Renal cortical epithelial cell (primary cell): ENCODE measurements at places on chromosomes 11 and 22. TPM values are rescaled to one million over a fixed set of nuclear protein-coding genes. Genes with fewer than 3 reads are reported as not detected.
A peak's percentile ranks its signal among the peaks of the same experiment; 100 is the strongest.

The RNF215 gene
- total RNA-seq, result 29.3 and 33.2 TPM in 2 replicates

The PHLDA2 gene
- 2.0 and 4.9 TPM in 2 replicates for total RNA-seq

The SYNGR1 gene
- 11.9 TPM in 1 of 2 replicates, not detected in the other for total RNA-seq

The CTSW gene
- total RNA-seq, result 0.35 TPM in 1 of 2 replicates, not detected in the other

The INCENP gene
- total RNA-seq, result 10.9 and 13.0 TPM in 2 replicates

The OR6A2 gene
- total RNA-seq, result 0.50 TPM in 1 of 2 replicates, not detected in the other

The SGSM1 gene
- total RNA-seq, result not detected in 2 replicates

The MS4A15 gene
- not detected in 2 replicates for total RNA-seq

The RAB38 gene
- total RNA-seq, result 10.7 and 12.3 TPM in 2 replicates

DNA sequence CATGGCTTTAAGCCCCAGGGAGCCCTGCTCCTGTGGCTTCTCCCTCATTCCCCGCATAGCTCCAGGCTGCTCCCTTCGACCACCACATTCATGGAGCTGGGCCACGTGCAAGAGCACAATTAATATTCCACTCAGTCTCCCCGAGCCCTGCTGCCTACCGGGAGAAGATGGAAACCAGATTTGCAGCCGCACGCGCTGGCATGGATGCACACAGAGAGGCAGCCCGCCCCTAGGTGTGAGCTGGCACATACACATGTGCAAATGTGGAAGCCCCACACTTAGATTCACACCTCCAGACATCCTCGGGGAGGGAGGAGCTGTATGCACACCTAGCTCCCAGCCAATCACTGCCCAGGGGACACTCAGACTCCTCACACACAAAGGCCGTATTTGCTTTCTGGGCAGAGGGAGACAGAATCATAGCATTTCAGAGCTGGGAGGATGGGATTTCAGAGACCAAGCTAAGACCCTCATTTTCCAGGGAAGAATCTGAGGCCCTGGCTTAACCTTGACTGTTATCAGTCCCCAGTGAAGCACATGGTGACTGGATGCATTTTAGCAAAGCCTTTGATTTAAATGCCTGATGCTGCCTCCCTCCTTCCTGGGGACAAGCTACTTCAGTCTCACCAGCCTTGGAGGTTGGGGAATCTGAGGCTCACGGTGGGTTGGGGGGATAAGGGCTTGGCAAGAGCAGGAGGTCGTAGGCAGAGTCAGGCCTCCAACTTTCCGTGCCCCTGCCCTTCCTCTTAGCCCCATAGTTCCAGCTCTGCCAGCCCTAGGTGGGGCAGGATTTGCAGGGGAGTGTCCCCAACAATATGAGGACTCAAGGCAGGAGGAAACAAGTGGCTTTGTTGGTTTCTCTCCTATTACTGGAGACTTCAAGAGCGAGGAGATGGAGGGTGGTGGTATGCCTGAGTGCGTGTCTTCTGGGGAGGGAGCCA is 5.3 kb upstream of the CREB3L1 start:
- no peak for DNase-seq

DNA sequence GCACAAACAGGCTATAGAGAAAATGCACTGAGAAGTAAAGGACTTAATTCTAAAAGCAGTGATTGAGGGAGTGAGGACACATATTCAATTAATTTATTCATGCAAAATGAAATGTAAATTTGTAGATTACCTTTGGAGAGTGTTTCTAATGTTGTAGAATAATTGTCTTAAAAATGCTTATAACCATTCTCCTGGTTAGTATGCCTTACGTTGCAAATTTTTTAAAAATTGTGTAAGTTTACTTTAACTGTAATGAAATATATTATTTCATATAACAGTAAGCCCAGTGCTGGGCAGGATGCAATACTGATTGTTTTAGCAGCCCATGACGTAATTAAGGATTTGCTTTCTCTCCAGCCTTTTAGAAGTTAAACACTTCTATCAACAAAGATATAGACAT is 26.6 kb downstream of the OR52E1 start:
- no peak for DNase-seq

DNA sequence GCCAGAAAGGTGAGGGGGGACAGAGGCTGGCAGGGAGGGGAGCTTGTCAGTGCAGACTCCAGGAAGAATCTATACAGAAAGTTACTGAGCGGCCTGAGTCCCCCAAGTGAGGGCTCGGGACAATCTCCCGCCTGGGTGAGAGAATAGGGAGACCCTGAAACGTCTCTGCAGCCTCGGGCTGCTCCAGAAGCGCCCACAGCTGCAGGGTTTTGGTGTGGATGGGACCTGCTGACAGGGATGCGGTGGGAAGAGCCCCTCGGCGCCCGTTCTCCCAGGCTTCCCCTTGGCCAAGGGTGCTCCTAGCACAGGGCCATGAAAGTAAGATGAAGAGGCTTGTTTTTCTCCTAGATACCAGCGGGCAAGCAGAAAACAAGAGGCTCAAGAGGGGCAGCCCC is 743 bp upstream of the RCE1 start:
- no peak for DNase-seq

- no peak for DNase-seq
Measured at GRCh38 chr22:44752285-44753188, at the start of gene ARHGAP8. ARHGAP8 (plus strand) TSS chr22:44752575; CDS start chr22:44786528, 33,953 bp downstream.

GRCh38 chr22:33909075-33909458 is 11.2 kb downstream of the LARGE1 start:
- DNase-seq, result peak; percentile 49
